ENCODE measurements at places on chromosomes 3 and 15. TPM values are rescaled to one million over a fixed set of nuclear protein-coding genes. Genes with fewer than 3 reads are reported as not detected.

GRCh38 chr3:52203701-52204100 is 5.7 kb downstream of the ALAS1 start:
- no peak for DNase-seq

- DNase-seq = no peak
Measured at GRCh38 chr15:65663521-65663920, 41.8 kb downstream of the SLC24A1 start.

ATP8B4 gene
- 0.17 TPM for polyA plus RNA-seq

MAPKBP1 gene
- polyA plus RNA-seq = 4.3 TPM

DNA sequence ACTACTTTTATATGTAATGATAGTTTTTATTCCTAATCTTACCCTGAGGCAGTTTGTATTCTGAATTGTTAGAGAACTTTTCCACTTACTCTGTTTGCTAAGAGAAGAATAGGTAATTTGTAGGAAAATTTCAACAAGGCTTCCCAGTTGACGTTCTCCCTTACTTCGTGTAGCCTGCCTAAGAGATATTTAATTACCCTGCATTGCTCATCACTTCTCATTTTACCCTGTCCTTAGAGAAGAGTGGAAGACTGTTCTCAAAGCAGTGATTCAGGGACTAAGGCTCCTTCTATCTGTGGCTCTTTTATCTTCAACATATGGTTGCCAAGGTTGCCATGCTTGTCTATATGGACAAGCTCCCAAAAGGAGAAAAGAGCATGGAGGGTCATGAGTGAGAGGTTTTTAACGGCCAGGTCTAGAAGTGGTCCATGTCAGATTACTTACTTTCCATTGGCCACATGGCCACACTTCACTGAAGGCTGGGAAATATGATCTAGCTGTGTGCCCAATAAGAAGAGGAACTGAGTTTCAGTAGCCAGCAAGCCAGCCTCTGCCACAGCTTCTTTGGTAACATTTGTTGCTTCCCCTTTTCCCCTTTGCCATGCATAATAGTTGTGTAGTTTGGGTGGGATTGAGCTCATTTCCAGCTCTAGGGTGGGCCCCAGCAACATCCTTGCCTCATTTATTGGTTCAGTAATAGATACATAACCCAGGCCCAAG is 22.1 kb downstream of the PDE8A start:
- no peak for DNase-seq

HTR3E gene
- not detected for polyA plus RNA-seq

- DNase-seq = no peak
Measured at GRCh38 chr3:133192967-133193366, 154.8 kb downstream of the TMEM108 start.

DNA sequence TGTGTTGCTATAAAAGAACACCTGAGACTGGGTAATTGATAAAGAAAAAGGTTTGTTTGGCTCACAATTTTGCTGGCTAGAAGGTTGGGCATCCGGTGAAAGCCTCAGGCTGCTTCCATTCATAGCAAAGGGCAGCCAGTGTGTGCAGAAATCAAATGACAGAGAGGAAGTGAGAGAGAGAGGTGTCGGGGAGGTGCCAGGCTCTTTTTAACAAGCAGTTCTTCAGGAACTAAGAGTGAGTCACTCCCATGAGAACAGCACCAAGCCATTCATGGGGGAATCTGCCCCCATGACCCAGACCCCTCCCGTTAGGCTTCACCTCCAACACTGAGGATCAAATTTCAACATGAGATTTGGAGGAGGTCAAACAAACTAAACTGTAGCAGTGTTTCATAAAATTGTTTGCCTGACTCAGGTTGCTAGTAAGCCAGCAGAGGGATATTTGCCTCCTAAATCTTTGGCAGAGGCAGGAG is 4.5 kb upstream of the PARP15 start:
- no peak for DNase-seq

COL6A5 gene
- polyA plus RNA-seq = 0.05 TPM

SI gene
- not detected for polyA plus RNA-seq

CTDSPL gene
- polyA plus RNA-seq = 19.6 TPM

DNA sequence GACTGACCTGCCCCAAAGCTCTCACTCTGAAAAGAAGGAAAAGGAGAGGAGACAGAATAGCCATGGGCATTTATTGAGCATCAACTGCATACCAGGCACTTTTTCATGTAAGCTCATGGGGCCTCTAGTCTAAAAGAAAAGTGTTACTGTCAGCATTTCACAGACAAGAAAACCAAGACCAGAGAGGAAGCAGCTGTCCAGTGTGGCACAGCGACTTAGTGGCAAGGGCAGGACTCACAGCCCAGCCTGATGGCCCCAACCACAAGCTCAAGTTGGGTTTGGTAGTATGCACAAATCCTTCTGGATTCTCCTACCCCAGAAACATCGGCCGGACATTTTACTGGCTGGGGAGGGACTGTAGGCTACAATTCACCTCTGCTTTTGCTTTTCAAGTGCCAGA is 5.8 kb downstream of the EFCC1 start:
- no peak for DNase-seq

SCN11A gene
- polyA plus RNA-seq = 0.21 TPM

Measured in H1 (cell line).